Nucleus accumbens (tissue), 56 donors: ENCODE measurements at places on chromosomes 13 and 19.

- no peak for DNase-seq
Observed at GRCh38 chr19:1004204-1004802, 4.1 kb downstream of the GRIN3B start.

GRCh38 chr19:45645631-45646344 is 6.6 kb upstream of the EML2 start:
- DNase-seq, result peak; percentile 85

DNA sequence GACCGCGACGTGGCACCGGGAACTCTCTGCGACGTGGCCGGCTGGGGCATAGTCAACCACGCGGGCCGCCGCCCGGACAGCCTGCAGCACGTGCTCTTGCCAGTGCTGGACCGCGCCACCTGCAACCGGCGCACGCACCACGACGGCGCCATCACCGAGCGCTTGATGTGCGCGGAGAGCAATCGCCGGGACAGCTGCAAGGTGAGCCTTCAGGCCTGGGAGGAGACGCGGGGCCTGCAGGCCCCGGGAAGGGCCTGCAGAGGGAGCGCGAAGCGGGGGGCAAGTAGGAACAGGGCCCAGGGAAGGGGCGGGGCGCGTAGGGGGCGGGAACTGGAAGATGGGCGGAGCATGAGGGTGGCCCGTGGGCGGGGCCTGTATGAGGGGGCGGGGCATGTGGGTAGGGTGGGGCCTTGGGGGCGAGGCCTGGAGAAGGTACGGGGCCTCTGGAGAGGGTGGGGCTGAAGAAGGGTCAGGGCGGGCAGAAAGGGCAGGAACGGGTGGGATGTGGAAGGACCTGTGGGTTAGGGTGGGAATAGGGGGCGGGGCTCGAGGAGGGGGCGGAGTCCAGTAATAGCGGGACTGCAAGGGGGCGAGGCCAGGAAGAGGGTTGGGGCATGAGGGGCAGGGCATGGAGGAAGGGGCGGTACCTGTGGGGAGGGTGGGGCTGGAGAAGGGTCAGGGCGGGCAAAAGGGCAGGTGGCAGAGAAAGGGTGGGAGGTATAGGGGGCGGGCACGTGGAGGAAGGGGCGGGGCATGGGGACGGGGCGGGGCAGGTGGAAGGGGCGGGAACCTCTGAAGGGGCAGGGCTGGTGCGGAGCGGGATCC is 2.5 kb downstream of the CFD start:
- DNase-seq, result no peak

DNA sequence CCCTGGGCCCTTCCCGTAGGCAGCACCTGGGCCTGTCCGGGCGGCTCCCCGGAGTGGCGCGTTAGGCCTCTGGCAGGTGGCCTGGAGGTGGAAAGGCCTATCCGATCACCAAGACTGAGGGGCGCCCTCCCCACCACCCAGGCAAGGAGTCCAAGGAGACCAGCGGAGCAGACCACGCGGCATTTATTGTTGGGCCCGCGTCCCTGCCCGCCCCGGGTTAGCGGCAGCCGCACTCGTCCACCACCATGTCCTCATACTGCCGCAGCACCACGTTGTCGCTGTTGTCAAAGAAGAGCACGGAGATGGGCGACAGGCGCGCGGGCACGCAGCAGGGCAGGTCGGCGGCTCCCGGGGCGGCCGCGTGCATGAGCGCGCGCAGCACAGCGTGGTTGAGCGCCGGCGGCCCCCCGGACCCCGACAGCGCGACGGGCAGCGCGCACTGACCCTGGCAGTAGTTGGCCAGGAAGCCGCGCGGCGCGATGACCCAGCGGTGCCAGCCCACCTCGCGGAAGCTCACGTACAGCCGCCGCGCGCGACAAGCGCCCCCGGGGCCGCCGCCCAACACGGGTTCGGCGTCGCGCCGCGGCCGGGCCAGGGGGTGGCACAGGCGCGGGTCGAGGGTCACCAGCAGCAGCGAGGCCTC is 27.5 kb downstream of the CERS1 start:
- DNase-seq, result no peak

- no peak for DNase-seq
Observed at GRCh38 chr19:30003866-30004265, 61.8 kb downstream of the URI1 start.

DNA sequence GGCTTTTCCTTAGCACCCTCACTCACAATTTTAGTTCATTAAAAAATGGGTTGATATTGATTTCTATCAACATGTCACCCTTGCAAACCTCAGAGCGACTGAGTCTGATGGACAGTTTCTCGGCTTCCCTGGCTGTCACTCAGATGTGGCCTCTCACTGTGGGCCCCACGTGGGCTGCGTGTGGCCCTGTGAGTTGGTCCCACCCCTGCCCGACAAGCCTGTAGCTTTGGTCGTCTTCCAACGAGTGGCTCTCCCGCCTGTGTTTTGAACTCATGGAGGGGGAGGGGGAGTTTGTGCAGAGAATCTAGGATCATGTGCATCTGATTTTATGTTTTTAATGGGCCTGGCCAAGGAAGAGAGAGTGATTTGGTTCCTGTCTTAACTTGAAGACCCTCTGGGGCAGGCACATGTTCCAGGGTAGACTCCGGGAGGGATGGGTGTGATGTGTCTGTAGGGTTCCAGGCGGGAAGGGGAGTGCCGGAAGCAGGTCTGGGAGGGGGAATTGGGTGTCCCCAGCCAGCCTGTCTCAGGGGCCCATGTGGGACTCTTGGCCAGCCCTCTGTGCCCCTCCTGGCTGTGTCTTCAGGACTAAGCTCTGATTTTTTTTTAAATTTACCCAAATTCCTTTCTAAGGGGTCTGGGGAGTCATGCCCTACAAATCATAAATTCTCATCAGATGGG is 18.9 kb downstream of the ATP11A start:
- no peak for DNase-seq
